NCI-H2081 treated with DMSO at 0.1 percent for 48 hours (cell line): ENCODE measurements at places on chromosomes 7 and 10.

GRCh38 chr10:43415544-43415943 is 6.6 kb upstream of the HNRNPF start:
- DNase-seq: no peak

- DNase-seq: no peak
Observed at GRCh38 chr7:142104550-142105527, 6.7 kb upstream of the MGAM2 start.

DNA sequence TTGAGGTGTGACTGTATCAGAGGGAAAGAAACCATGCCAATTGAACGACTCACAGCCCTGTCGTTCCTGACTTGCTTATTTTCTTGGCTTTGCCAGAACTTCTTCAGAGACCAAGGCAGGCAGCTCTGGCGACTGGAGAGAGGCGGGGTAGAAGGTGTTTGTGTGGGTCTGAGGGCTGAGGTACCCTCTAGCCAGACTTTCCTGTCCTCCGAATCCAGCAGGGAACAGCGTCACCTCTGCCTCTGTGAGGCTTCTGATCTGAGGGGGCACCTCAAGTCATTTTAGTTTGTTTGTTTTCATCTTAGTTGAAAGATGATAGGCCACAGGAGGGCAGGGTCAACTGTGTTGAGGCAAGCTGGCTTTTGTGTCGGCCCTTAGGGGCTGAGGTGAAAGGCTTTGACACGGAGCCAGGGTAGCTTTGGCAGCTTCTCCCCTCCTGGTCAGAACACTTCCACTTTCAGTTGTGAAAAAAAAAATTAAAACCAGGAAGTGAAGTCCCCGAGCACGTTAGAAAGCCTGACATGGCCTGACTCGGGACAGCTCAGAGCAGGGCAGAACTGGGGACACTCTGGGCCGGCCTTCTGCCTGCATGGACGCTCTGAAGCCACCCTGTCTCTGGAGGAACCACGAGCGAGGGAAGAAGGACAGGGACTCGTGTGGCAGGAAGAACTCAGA is 1.9 kb downstream of the ACSL5 start:
- no peak for DNase-seq

DNA sequence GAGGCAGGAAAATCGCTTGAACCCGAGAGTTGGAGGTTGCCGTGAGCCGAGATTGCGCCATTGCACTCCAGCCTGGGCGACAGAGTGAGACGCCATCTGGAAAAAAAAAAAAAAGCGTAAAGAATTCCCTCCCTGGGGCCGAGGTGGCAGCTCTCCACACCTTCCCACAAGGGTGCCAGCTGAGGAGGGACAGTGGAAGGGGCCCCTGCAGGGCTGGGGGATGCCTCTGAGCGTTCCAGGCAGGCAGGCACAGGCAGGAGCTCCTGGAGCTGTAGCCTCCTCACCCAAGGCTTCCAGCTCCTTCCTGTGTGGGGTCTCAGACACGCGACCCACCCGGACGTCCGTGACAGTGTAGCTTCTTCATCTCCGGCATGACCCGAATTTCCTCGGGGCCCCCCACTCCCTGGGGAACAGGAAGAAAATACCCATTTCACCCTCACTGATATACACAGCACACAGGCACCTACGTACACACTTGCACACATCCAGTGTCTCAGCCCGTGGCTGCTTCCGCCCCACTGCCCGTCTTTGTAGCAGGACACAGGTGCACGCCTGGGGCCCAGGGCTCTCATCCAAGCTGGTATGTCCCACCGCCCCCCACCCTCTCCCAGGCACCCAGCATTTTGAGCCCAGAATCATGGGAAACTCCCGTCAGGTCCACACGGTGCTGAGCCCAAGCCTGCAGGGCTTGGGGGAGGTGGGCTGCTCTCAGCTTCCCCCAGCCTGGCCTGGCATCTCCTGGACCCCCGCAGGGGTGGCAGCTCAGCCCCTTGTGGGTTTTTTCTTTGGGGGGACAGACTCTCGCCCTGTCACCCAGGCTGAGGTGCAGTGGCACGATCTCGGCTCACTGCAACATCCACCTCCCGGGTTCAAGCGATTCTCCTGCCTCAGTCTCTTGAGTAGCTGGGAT is 25.7 kb downstream of the GRIFIN start:
- no peak for DNase-seq

GRCh38 chr7:111229916-111230315 is 139.0 kb downstream of the LRRN3 start:
- DNase-seq: no peak

- DNase-seq: no peak
Observed at GRCh38 chr7:158052381-158053060, 535.1 kb downstream of the PTPRN2 start.

GRCh38 chr10:96835899-96836298 is 3.8 kb downstream of the LCOR start:
- no peak for DNase-seq

DNA sequence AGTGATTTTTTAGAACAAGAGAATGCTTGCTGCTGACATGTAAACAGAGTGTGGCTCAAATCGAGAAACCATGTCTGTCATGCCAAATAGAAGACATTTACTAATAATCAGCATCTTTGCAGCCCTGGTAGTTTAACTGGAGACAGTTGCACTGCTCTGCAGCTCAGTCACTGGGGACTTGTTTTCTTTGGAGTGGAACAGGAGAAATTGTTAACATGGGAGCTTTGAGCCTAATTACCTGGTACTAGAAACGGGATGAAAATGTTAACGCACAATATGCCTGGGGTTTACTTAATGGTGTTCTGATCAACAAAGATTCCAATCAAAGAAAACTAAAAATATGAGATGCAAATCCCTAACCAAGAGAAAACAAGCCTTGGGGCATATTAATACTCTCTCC is 153.5 kb downstream of the NRP1 start:
- DNase-seq: no peak

- DNase-seq: no peak
Observed at GRCh38 chr7:72092769-72093168, 319.4 kb downstream of the CALN1 start.

DNA sequence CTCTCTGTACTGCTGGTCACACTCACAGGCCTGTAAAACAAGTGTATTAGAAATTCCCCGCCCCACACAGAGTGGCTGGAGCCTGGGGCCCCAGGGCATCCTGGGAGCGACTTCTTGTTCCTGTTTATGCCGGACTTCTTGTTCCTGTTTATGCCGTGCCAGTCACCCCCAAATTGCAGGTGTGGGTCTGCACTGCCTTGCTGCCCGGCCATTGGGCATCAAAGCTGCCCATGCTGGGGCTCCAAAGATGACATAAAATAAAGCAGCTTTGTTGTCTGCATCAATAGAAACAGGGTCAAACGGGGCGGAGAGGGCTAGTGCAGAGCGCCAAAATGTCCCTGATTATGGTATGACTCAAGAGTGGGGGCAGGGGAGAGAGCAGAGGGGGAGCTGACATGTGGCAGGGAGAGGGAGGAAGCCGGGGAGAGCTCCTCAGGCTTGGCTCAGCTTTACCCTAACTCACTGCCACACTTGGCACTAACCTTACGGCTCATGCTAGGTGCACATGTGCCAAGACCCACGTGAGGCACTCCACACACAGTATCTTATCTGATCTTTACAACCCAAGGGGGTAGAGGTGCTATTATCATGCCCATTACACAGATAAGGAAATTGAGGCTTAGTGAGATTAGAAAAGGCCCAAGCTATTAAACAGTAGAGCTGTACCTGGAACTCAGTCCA is 98.4 kb downstream of the PIP4K2A start:
- DNase-seq: no peak

- DNase-seq: no peak
Observed at GRCh38 chr10:61834519-61834918, 67.0 kb upstream of the ARID5B start.

- no peak for DNase-seq
Observed at GRCh38 chr10:123761666-123762230, 95.6 kb downstream of the GPR26 start.

GRCh38 chr10:3071405-3072198 is 4.3 kb downstream of the PFKP start:
- no peak for DNase-seq

- DNase-seq: no peak
Observed at GRCh38 chr7:91892821-91893340, 12.4 kb upstream of the MTERF1 start.

GRCh38 chr10:13448216-13448615 is 80.6 kb downstream of the BEND7 start:
- no peak for DNase-seq

GRCh38 chr7:159092701-159093121 is 52.0 kb downstream of the VIPR2 start:
- no peak for DNase-seq

GRCh38 chr10:7233259-7233991 is 177.4 kb downstream of the SFMBT2 start:
- DNase-seq: no peak

DNA sequence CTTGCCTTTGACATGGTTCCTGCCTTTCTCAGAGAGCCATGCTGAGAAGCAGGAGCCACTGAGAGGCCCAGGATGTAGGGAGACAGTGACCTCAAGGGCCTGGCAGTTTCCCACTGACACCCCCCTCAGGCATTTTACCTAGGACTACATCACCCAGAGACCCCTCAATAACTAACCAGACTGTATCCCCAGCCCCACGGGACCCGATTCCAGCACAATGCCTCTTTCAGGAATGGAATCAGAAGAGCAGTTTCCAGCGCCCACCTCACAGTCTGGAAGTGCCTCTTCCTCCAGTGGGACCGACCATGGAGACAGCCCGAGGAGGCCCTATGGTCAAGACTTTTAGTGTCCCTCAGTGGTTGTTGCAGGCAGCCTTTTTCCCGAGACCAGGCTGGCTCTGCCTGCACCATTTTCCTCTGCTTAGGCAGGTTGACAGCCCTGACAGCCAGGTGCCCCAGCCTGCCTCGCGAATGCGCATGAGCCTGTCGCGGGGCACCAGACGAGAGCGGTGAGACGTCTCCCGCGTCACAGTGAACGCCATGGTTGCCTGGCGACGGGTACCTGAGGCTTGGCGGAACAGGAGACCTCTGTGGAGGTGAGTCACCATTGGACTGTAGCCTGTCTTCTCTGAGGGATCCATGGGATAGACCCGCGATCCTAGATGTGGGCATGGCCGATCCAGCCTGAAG is 28.4 kb upstream of the ZNF273 start:
- no peak for DNase-seq

- DNase-seq: no peak
Observed at GRCh38 chr7:155277385-155277994, 20.2 kb upstream of the INSIG1 start.

DNA sequence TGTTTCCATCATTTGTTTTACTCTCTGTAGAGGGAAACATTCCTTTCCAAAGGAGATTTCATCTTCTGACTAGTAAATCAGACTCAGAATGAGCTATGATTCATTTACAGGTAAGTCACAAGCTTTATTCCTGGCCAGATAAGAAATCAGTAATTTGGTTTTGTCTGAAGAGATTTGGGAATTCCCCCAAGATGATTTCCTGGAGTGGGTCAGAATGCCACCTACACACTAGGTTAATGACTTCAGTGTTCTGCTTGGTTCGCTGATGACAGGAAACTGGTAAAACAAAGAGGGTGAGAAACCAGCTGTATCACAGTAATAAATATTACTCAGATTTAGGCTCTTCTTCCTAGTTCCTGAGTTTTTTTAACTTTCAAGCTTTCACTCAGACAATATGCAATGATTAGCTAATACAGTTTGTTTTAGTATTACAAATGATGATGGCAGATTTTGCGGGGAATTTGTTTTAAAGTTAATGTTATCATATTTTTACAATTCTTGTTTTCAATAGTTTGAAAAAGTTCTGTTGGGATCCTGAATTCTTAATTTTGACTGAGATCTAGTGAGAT is 8.3 kb upstream of the ASZ1 start:
- DNase-seq: no peak

DNA sequence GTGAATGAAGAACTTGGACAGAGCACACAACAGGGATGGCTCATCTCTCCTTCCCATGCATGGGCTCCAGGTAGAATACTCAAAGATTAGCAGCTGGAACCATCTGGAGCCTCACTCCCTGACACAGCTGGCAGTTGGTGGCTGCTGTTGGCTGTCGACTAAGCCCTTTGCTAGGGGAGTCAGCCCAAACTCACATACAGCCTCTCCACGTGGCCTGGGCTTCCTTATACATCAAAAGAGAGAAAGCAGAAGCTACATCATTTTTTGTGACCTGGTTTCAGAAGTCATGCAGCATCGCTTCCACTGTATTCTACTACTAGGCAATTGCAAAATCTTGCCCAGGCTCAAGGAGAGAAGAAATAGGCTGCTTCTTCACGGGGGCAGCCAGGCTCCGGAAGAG is 24.4 kb downstream of the ASNS start:
- DNase-seq: no peak

- no peak for DNase-seq
Observed at GRCh38 chr10:48497780-48498770, 106.8 kb downstream of the ARHGAP22 start.

DNA sequence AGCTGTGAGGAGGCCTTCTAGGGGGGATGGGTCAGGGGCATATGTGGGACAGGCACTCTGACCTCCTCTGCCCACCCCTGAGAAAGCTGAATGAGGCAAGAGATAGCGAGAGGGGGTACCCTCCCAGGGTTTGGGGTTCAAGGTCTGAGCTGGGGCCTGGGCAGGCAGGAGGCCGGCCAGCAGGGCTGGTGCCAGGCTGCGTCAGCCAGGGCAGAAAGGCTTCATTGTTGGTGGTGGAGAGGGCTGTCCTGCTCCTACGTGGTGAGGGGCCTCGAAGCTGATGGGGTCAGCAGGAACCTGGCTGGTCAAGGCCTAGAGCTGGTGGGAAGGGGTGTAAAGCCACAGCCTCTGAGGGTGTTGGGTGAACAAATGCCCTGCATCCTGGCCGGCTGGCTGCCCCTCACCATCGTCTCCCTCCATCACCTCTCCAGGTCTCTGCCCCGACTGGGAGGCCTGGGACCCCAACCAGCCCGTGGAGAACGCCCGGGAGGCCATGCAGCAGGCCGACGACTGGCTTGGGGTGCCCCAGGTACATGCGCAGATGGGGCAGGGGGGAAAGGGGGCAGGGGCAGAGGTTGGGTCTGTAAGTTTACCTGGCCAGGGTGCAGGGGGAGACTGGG is 6.6 kb downstream of the FLNC start:
- no peak for DNase-seq
